T-helper 2 cell (primary cell): ENCODE measurements at places on chromosomes 13 and 19.

GRCh38 chr13:20173116-20173746 is 12.4 kb upstream of the GJA3 start:
- DNase-seq, result no peak

- DNase-seq, result no peak
Measured at GRCh38 chr19:32289566-32290210, 55.7 kb upstream of the ZNF507 start.

DNA sequence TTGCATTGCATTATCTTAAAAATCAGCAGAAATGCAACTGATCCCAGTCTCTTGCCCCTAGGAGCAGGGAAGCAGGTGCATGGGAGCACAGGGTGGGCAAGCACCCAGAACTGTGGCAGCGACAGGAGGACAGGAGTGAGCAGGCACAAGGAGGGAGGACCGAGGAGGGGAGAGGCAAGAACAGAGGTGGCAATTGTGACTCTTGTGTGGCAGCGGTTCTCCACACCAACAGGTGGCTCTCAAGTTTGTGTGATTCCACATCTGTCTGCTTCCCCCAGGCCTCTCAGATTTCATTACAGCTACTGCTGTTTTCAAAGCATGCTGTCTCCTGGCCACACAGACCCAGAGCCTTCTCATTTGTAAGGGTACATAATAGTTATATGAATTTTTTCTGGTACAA is 108.5 kb downstream of the STK24 start:
- no peak for DNase-seq

- no peak for DNase-seq
Measured at GRCh38 chr13:23348262-23349127, 85.0 kb downstream of the SACS start.

DNA sequence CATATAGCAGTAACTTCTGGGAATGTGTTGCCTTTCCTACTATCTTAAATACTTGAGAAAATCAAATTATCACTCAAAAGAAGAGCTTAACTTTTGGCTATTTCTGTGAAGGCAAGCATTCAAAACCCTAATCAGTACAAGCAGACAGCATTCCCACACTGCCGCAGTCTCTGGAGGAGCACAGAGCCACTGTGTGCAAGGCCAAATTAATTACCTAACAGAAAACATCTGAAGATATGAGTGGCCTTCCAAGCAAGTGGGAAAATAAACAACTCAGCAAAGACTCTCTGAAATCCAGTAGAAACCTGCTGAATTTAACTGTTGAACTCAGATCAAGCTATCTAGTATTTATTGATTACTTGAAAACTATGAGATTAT is 68.2 kb downstream of the COL4A1 start:
- DNase-seq, result no peak

DNA sequence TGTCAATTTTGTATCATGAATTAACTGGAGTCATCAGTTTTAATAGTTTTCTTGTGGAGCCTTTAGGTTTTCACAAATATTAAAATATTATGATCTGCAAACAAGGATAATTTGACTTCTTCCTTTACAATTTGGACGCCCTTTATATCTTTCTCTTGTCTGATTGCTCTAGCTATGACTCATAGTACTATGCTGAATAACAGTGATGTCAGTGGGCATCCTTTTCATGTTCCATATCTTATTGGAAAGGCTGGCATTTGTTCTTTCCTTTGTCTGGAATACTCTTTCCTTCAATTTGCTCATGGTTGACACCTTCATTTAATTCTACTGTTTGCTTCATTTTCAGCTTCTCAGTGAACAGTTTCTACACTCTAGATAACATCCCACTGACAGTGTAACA is 1129.3 kb downstream of the SLITRK5 start:
- DNase-seq, result no peak

DNA sequence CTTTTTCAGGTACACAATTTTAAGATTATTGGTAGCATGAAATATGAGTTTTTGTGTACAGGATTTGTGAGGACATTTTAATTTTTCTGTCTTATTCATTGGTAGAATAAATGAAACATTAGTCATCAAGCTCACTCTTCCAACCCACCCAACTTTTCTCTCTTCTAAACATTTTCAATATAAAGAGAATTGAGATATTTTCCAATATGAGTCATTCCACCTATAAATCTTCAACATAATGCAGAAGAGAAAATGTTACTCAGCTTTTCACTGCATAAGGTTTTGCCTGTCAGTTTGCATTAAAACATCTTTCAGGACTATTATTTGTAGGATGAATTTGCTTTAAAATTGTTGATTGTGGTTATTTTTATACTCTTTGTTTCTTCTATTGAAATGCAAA is 330.7 kb downstream of the PCDH20 start:
- no peak for DNase-seq

GRCh38 chr19:41735071-41735600 is 20.2 kb upstream of the CEACAM6 start:
- DNase-seq, result no peak

- no peak for DNase-seq
Measured at GRCh38 chr19:50952910-50953309, at the start of gene KLK5. KLK5 (minus strand) TSS chr19:50953038; CDS start chr19:50952657, 381 bp downstream.

GRCh38 chr19:31570718-31571117 is 221.5 kb upstream of the TSHZ3 start:
- DNase-seq, result no peak

DNA sequence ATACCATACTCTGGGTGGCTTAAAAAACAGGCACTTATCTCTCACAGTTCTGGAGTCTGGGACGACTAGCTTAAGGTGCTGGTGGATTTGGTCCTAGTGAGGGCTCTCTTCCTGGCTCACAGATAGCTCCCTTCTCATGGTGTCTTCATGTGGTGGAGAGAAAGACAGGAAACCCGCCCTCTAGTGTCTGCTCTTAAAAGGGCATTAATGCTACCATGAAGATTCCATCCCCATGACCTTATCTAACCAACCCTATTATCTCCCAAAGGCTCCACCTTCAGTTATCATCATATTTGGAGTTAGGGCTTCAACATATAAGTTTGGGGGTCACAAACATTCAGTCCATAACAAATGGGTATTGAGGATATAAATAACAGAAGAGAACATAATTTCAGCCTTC is 139.4 kb downstream of the HS6ST3 start:
- no peak for DNase-seq
